ENCODE measurements at places on chromosomes 11 and 22.

DNA sequence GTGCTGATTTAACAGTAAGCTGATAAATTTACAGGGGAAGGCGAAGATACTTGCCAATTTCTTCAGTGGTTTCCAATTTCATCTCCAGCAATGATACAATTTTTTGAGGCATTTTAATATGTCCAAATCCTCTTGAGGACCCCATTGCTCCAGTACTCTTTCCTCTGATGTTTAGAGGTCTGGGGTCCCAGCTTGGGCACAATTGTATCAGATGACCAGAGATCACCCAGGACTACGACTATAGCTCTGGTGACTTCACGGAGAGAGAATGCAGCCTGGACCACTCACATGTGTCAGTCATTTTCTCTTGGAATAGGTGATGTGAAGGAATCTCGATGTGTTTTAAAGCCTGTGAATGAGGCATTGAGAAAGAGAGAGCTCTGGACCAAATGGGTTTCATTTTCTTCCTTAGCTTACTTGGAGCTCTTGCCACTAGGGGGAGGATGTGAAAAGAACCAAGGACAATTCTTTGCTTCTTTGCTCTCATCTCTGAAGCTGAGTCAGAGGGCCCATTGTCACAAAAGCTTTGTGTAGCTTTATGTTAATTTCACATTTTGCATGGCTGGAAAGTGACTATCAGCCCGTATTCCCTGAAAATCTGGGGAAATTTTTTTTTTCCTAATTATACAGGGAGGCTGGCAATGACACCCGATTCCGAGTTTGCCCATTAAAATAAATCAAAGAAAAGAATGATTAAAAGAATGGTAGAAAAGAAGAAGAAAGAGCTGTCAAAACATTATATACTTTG lies 6.7 kb upstream of the CCDC90B start:
- no peak for DNase-seq

DNA sequence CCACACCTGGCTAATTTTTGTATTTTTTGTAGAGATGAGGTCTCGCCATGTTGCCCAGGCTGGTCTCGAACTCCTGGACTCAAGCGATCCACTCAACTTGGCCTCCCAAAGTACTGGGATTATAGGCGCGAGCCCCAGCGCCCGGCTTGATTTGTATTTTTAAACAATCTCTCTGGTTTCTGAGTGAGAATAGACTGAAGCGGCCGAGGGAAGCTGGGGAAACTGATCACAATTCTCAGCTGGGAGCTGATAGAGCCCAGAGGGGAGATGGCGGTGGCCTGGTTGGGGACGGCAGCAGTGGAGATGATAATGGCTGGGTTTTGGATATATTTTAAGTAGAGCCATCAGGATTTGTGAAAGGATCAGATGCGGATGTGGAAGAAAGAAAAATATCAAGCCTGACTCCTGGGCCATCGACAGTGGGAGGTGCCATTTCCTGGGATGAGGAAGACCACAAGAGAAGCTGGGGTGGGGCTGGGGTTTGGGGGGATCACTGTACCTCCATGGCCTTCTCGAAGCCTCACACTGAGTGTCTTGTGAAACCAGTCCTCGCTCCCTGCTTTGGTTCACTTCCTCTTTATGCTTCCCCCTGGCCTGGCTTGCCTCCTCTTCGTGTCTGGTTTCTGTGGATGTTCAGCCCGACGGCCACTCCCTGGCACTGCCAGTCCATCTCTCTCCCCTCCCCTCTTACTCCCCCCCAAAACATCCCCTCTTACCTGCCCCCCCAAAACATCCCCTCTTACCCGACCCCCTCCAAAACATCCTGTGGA lies 51.9 kb downstream of the IGLL1 start:
- no peak for DNase-seq

DNA sequence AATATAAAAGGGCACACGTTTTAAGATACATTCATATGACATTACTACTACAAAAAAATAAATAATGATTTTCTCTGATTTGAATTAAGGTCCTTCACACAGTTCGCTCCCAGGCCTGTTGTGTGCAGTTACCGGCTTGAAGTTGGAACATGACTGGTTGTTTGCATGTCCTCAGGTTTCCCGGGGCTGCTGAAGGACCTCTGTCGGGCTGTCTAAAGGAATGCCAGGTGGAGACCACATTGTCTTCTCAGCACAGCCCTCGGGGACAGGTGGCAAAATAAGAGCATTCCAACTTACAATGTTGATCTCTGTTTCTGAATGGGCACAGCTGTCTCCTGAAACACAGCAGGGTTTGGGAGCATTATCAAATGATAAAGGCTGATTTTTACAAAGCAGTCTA lies 14.9 kb downstream of the VSIG10L2 start:
- no peak for DNase-seq

- DNase-seq, result no peak
These were observed 5.6 kb downstream of the PICK1 start for GRCh38 chr22:38062791-38063190.

- no peak for DNase-seq
These were observed 51.3 kb downstream of the RPL27A start for GRCh38 chr11:8733852-8734251.

GRCh38 chr22:27131346-27131745 lies 474.0 kb downstream of the MIAT start:
- no peak for DNase-seq

- no peak for DNase-seq
These were observed 33.4 kb downstream of the MRTFA start for GRCh38 chr22:40603088-40603605.

DNA sequence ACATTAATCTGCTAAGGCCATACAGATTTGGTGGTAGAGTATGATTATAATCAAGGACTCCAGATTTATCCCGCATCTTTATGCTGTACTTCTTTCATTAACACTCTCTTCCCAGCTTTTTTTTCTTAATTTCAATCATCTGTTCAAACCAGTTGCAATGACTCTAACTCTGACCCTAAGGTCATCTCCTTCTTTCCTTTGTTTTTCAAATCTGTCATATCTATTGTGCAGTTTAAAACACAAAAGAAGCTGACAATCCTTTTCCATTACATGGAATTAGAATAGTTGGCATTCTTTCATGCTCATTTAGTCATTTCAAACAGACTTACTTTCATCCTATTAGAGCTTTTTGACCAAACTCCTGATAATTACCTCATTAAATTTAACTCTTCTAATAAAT lies 53.6 kb upstream of the GRM5 start:
- no peak for DNase-seq

GRCh38 chr11:96204366-96204659 lies 138.7 kb downstream of the MAML2 start:
- no peak for DNase-seq

DNA sequence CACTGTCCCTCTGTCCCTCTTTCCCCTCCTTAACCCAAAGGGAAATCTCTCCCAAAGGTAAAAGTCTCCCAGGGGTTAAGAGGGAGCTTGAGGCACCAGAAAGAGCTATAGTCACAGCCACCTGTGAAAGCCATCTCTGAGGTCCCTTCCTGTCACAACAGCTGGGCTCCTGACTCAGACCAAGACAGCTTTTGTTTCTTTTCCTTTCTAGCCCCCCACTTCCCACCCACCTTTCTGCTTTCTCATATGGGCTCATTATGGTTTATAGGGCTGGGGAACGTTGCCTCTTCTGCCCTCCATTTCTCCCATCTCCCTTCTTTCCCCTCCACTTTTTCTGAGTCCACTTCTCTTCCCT lies 19.1 kb downstream of the MIF start:
- DNase-seq, result no peak

- DNase-seq, result no peak
These were observed 4.3 kb upstream of the SBF2 start for GRCh38 chr11:10298342-10298741.

DNA sequence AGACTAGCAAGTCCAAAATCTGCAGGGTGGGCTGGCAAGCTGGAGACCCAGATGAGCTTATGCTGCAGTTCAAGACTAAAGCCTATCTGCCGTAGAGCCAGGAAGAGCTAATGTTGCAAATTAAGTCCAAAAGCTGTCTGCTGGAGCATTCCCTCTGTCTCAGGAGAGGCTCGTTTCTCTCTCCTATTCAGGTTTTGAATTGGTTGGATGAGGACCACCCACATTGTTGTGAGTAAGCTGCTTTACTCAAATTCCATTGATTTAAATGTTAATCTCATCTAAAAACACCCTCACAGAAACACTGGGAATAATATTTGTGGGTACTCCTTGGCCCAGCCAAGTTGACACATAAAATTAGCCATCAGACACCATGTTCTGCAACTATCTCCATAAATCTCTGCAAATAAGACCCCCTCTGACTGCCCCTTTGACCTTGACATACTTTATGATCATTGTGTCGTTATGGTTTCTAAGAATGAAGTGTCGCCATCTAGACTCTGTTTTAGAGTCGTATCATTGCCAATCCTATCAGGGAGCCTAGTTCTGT lies 16.8 kb upstream of the CUL5 start:
- DNase-seq, result no peak

GRCh38 chr11:13141731-13142709 lies 132.9 kb downstream of the RASSF10 start:
- no peak for DNase-seq

DNA sequence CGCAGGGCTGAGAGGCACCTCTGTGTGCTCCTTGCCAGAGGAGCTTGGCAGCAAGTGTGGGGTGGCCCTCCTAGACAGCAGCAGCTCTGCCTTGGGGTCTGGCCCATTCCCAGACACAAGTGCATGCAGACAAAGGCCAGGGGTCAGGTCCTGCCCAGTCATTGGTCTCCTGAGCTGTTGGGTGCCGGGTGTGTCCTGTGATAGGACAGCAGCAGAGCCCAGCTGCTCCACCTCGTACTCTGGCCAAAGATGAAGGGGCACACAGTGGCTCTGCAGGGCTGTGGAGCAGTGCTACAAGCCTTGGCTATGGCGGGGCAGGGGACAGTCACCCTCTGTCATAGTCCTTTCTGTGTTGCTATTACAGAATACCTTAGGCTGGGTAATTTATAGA lies 17.3 kb upstream of the OSBPL5 start:
- DNase-seq, result no peak

DNA sequence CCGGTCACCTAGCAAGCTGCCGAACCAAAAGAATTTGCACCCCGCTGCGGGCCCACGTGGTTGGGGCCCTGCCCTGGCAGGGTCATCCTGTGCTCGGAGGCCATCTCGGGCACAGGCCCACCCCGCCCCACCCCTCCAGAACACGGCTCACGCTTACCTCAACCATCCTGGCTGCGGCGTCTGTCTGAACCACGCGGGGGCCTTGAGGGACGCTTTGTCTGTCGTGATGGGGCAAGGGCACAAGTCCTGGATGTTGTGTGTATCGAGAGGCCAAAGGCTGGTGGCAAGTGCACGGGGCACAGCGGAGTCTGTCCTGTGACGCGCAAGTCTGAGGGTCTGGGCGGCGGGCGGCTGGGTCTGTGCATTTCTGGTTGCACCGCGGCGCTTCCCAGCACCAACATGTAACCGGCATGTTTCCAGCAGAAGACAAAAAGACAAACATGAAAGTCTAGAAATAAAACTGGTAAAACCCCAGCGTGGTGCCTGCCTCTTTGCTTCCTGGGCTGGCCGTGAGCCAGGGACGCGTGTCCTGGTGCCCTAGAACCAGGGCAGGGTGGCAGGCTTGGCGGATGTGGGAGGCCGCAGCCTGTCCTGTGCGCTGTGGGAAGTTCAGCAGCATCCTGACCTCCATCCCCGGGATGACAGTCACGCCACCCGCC lies 13.2 kb downstream of the CCND1 start:
- DNase-seq, result no peak

- DNase-seq, result no peak
These were observed 38.9 kb downstream of the NTM start for GRCh38 chr11:131409345-131409744.

DNA sequence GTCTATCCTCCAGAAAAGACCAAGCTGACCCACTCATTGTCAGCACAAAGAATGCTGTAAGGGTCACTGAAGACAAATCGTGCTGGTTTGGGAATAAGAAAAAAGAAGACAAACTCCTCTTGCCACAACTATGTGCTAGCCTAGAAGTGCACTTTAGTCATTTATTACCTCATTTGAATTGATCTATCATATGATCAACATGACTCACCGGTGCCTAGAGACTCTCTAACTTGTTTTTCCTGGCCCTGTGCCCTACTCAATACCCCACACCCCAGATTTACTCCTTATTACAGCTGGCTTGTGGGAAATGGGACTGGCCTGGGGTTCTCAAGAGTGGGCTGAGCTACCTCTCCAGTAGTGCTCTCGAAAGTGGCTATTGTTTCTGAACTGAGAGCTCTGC lies 35.9 kb upstream of the HORMAD2 start:
- DNase-seq, result peak; percentile 56

GRCh38 chr22:37734964-37735451 lies 38.2 kb downstream of the TRIOBP start:
- no peak for DNase-seq

- DNase-seq, result no peak
These were observed 74.1 kb upstream of the AMPD3 start for GRCh38 chr11:10380921-10381320.

- DNase-seq, result peak; percentile 14
These were observed 34.2 kb upstream of the FSHB start for GRCh38 chr11:30196400-30197206.

DNA sequence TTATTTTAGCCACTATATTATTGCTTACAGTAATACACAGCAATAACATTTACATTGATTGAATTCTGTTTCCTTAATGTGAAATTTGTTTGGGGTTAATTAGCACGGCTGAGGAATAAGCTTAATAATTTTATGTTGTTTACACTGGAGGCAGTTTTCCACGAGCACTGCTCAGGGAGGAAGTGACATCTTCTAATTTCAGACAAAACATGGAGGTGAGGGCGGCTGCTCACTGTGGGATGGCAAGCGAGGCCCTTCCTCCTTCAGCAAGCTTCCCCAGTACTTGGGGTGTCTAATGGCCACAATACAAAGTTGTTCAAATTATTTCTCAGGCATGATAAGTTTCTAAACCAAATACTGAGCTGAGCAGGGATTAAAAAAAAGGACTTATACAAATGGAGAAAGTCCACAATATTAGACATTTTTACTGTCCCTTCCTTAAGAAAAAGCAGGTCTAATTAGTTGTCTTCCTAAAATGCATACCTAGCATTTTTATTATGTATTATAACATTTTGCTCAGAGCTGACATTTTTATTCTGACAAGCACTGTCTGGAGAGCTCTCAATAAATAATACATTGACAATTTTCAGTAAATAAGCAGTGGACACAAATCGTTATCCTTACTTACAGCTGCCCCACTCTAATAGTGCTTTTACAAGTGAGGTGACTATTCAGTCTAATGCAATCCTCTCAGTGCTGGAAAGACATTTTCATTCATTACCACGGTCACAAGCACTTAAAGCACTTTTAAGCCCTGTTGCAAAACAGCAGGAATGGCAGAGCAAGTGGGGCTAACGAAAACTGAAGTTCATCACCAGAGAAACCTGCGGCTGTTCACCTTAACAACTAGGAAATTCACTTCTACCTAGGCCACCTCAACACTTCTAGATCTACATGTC lies 56.2 kb downstream of the SOX6 start:
- DNase-seq, result no peak

- no peak for DNase-seq
These were observed 12.0 kb downstream of the OR51I2 start for GRCh38 chr11:5460983-5461621.

GRCh38 chr11:73263640-73264039 lies 8.5 kb upstream of the P2RY6 start:
- DNase-seq, result no peak

- DNase-seq, result no peak
These were observed 8.0 kb upstream of the NUP160 start for GRCh38 chr11:47856186-47856585.

All from glomerular endothelial cell (primary cell).